ENCODE measurements at places on chromosomes 4 and X.

DNA sequence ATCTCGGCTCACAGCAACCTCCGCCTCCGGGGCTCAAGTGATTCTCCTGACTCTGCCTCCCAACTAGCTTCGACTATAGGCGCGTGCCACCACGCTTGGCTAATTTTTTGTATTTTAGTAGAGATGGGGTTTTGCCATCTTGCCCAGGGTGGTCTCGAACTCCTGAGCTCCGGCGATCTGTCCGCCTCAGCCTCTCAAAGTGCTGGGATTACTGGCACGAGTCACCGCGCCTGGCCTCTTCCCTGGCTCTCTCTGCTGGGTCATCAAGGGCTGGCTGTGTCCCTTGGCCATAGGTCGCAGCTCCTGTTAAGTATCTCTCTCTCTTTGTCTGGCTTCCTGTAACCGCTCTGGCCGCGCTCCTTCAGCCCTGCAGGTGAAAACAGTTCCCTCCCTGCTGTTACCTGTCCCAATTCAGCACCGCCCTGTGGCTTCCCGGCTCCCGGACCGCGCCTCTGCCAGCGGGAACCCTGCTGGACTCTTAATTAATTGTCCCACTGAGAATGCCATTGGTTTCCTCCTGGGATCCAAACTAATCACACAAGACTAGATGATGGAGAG lies 1.3 kb upstream of the RGS12 start:
- DNase-seq = no peak

DNA sequence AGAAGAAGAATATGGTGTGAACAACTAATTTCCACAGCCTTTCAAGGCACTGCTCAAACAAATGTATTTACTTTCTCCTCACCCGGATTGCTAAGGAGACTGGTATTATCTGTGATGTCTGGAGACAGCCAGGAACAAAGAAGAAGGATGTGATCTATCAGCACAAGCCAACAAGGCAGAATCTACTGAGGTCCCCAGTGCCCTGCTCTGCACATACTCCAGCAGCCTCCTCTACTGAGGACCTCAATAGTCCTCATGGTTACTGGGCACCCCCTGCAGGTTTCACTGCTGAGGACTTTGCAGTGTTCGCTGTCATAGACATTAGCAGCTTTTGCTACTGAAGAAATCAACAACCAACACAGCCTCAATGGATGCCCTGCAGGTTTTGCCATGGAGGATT lies 930.1 kb downstream of the ADGRL3 start:
- no peak for DNase-seq

GRCh38 chr4:138236037-138236436 lies 6.1 kb downstream of the SLC7A11 start:
- DNase-seq = no peak

GRCh38 chrX:45748369-45748774 lies 547.7 kb upstream of the DIPK2B start:
- no peak for DNase-seq

GRCh38 chr4:98930311-98930865 lies 1.5 kb upstream of the EIF4E start:
- DNase-seq = no peak

DNA sequence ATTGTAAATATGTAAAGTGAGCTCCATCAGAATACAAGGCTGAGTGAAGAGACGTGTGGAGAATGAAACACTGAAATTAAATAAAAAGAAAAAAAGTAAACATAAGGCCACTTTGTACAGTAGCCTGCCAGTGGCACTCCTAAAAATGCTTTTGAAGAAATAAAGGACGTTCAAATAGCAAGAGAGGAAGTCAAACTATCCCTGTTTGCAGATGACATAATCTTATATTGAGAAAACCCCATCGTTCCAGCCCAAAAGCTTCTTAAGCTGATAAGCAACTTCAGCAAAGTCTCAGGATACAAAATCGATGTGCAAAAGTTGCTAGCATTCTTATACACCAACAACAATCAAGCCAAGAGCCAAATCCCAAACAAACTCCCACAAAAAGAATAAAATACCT lies 24.2 kb downstream of the RASSF6 start:
- DNase-seq = no peak

DNA sequence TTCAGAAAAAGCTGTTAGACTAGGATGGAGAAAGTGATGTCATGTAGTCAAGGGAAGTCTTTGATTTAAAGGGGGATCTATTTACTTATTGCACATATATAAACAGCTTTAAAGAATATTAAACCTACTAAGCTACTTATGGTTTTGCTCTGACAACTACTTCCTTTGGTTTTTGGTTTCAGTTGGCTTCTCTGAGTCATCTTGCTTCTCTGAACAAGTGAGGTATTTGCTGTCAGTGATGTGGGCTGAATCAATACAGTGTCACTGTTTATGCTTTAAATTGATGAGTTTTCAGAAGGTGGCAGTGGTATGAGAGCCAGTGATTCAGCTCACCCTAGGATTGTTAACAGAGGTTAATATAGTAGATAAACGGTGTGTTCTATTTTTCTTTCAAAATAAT lies 75.1 kb downstream of the CEP44 start:
- no peak for DNase-seq

DNA sequence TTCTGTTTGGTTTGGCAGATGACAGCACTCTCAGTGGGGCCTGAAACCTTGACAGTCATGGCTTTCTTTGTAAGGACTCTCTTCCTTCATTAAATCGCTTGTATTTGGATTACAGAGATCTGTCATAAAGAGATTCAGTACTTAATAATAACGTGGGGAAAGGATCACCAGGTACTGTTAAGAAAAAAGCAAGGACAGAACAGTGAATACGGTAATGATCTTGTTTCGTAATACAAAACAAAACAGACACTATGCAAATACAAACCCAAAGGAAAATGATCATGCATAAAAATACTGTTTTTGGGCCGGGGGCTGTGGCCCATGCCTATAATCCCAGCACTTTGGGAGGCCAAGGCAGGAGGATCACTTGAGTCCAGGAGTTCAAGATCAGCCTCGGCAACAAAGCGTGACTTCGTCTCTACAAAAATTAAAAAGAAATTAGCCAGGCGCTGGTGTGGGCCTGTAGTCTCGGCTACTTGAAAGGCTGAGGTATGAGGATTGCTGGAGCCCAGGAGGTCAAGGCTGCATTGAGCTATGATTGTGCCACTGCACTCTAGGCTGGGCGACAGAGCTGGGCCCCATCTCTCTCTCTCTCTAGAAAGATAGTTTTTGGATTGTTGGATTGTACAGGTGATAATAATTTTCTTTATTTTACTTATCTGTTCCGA lies 64.6 kb downstream of the TRAPPC11 start:
- no peak for DNase-seq

- no peak for DNase-seq
These were observed 60.5 kb downstream of the TMA16 start for GRCh38 chr4:163554870-163555465.

GRCh38 chr4:30181512-30181911 lies 538.7 kb upstream of the PCDH7 start:
- DNase-seq = no peak

DNA sequence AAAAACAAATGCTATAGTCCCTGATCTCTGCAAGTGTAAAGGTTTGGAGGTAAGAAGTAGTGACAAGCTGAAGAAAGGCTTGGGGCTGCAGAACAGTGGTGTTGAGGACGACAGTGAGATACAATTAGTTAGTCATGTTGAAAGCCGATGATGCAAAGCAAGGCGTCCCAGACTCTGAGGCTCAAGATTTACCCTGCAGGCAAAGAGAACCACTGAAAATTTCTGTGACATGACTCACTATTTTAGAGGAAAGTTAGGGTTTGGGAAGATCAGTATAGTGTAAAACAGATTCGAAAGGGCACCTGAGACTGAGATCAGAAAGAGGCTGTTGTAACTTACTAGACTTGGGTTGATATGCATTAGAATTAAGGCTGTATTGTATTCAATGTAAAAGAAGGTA lies 281.3 kb upstream of the FTHL17 start:
- no peak for DNase-seq

GRCh38 chrX:2662586-2662985 lies 28.5 kb upstream of the CD99 start:
- no peak for DNase-seq

DNA sequence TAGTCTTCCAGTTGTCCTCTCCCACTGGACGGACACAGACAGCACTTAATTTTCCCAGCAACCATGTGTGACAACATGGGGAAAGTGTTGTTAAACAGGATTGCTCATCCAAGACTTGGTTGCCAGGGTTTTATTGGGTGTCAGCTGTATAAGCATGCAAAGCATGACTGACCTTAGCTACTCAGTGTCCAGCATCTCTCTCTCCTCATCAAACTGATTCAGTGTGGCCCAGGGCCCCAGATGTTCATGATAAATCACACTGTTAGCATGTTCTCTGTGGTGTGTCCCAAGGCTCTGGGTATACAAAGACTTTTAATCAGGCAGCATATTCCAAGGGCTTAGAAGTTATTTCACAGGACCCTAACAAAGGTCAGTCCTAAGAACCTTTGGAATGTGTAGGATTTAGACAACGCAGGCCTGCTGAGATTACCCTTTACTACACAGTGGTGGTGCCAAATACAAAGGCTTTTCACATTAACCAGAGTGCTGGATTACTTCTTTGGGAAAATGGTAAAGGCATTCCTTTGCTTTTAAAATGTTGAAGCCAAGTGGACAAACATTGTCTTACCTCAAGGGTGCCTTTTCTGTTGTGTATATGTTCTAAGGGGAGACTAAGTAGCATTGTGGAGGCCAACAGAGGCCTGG lies 213.3 kb downstream of the GLUD2 start:
- no peak for DNase-seq

DNA sequence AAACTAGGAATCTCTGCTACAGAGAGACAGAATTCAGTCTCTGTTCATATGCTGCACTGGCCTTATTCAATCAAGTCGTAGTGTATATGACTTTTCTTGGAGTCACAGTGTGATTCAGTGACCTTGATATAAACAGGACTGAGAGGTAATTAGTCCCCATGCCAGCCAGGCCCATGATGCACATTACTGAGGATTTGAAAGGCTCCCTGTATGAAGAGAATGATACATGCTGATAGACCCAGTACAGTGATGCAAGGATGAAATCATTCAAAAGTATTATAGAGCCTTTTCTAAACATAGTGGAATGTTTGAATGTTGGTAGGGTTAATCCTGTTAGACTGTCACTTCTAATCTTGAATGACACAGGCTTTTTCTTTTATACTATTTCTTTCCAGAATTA lies 34.1 kb downstream of the ANXA3 start:
- no peak for DNase-seq

GRCh38 chr4:186623546-186623945 lies 68.2 kb upstream of the MTNR1A start:
- DNase-seq = no peak

DNA sequence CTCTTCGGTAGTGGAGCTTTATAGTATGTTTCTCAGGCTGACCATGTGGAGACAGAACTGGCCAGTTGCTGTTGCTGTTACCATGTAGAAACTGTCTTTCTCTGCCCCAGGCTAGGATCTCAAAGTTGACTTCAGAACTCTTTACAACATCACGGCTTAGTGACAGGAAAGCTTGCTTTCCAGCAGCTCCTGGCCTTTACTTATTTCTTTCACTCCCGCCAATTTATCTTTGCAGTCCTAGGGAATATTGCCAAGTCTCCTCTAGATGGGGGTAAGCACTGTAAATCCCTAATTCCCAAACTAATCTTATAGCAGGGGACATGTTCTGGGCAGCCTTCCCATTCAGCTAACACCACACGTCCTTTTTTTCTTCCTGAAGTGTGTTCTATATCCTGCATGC lies 631.6 kb downstream of the SPRY1 start:
- DNase-seq = no peak

GRCh38 chr4:145887241-145887991 lies 51.2 kb downstream of the ZNF827 start:
- DNase-seq = no peak

DNA sequence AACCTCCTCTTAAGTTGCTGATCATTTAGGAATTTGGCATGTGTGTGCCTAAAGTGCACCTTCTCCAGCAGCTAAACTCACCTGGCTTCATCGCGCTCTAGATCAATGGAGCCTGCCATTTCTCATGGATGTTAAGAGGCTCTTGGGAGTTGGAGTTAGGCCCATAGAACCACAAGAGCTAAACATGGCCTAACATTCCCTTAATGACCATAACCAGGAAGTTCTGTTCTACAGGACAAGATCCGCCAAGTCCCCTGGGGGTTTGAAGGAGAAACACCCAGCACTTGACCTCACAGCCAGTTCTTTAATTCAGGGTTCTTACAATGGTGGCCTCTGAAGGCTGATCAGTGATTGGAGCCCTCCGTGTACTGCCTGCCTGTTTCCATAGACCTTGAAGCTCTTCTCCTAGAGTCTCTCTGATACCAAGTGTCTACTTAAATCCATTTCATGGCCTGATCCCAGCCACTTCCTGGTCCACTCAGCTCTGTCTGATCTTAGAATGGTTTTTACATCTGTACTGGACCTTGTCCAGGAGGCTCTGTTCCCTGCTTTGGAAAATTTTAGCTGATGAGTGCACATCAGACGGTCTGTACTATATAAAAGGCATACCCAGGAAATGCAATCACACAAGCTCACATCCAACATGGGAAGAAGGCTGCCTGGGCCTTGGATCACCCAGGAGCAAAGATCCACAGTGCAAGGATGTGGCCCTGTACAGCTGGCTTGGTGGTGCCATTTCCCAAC lies 45.1 kb downstream of the RPS3A start:
- no peak for DNase-seq

GRCh38 chr4:188780686-188781085 lies 641.4 kb downstream of the TRIML1 start:
- DNase-seq = no peak

GRCh38 chr4:31422006-31422405 lies 701.8 kb downstream of the PCDH7 start:
- DNase-seq = no peak

- no peak for DNase-seq
These were observed 5.0 kb downstream of the ARMCX5 start for GRCh38 chrX:102604327-102604726.

DNA sequence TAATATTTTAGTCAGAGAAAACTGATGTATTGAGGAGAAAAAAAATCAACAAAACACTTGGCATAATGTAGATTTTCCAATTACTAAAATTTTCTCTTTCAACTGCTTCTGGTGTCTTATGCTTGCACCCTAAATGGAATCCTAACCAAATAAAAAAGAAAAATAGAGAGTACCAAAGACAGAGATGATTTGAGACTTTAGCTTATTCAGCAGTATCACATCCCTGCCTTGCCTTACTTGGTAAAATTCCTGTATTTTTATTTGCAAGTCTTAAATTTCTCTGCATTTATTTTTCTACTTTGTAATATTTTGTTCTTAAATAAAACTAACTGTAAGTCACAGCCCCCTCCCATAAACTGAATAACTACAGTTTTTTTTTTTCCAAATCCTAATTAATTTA lies 950.5 kb upstream of the INTU start:
- DNase-seq = no peak

- no peak for DNase-seq
These were observed 15.8 kb downstream of the TRPC3 start for GRCh38 chr4:121936101-121936500.
